Renal cortical epithelial cell (primary cell): ENCODE measurements at places on chromosomes 11 and 22. TPM values are rescaled to one million over a fixed set of nuclear protein-coding genes. Genes with fewer than 3 reads are reported as not detected.

GRCh38 chr11:61509043-61510029 is 787 bp downstream of the LRRC10B start:
- peak; percentile 42 for DNase-seq

POU2AF2 gene
- not detected in 2 replicates for total RNA-seq

LARGE2 gene
- total RNA-seq, result 0.40 and 1.2 TPM in 2 replicates

DNA sequence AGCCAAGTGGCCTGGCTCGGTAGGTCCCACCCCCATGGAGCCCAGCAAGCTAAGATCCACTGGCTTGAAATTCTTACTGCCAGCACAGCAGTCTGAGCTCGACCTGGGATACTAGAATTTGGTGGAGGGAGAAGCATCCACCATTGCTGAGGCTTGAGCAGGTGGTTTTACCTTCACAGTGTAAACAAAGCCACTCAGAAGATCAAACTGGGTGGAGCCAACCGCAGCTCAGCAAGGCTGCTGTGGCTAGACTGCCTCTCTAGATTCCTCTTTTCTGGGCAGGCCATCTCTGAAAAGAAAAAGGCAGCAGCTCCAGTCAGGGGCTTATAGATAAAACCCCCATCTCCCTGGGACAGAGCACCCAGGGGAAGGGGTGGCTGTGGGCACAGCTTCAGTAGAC is 22.3 kb upstream of the OR5B21 start:
- no peak for DNase-seq

GRCh38 chr11:122976734-122977469 is 4.7 kb downstream of the BSX start:
- no peak for DNase-seq

- peak; percentile 96 for DNase-seq
These were observed 76.5 kb upstream of the ARFGAP3 start for GRCh38 chr22:42933485-42934091.

GRCh38 chr11:110196241-110196754 is 100.1 kb downstream of the RDX start:
- DNase-seq, result peak; percentile 97

DNA sequence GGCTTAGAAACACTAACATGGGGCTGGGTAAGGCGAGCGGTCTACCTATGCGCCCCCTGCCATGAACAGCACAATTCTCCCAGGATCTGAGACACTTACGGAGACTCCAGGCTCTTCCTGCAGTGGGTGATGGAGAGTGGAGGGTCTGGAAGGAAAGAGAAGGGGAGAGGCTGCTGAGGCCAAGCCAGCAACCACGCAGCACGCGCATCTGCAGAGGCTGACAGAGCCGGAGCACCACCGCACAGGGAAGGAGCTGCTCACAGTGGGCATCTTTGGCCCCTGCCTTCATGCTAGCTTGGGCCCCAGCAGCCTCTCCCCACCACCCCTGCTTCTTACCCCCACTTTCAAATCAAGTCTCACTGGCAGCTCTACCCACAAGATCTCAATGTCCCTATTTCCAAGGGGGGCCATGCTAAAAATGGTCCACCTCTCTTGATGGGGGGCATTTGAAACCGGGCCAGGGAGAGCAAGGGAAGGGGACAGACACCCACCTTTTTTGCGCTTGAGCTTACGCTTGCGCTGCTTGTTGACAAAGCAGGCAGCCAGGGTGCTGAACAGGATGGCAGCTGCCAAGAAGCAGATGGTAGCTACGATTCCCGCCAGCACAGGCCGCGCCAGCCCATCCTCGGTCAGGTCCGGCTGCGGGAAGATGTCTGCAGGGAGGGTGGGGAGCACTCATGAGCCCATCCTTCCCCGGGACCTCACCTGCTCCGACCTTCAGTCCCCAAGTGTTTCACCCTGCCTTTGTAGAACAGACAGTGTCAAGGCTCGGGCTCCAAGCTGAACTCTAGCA is 34.5 kb downstream of the IGSF9B start:
- no peak for DNase-seq

DNA sequence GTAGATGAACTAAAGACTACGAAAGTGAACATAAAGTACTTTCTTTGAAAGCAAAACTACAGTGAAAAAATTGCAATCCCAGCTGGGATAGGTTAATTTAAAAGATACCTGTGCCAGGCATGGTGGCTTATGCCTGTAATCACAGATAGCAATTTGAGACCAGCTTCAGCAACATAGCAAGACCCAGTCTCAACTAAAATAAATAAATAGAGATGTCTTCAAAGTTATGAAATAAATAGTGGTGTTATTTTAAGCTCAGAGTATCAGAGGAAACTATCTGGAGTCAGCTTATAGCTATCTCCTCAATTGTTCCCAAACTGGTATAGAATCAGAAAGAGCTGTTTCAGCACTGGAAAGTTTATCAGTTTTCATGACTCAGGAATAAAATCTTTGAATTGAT is 17.3 kb upstream of the MMP13 start:
- no peak for DNase-seq

OR5L1 gene
- total RNA-seq, result not detected in 2 replicates

- peak; percentile 78 for DNase-seq
These were observed 46.4 kb downstream of the MCM5 start for GRCh38 chr22:35446365-35446764.

DNA sequence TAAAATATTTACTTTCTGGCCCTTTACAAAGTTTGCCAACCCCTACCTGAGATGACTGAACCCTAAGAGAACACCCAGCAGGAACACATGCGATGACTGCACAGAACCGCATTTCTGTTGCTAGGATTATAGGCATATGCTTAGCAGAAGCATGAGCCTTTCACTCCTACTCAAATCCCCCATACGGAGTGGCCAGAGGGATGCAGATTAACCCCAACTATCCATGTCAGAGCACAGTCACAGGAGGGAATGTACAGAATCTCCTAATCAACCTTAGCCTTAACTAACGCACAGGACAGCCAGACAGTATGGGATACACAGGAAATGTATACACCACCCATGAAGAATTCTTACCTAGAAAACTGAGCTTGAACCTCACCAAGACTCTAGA is 6.2 kb downstream of the HPS4 start:
- DNase-seq, result no peak

PLEKHB1 gene
- 3.5 and 4.2 TPM in 2 replicates for total RNA-seq

SERPING1 gene
- 4.2 and 61.4 TPM in 2 replicates for total RNA-seq

CRYBB3 gene
- not detected in 2 replicates for total RNA-seq

DNA sequence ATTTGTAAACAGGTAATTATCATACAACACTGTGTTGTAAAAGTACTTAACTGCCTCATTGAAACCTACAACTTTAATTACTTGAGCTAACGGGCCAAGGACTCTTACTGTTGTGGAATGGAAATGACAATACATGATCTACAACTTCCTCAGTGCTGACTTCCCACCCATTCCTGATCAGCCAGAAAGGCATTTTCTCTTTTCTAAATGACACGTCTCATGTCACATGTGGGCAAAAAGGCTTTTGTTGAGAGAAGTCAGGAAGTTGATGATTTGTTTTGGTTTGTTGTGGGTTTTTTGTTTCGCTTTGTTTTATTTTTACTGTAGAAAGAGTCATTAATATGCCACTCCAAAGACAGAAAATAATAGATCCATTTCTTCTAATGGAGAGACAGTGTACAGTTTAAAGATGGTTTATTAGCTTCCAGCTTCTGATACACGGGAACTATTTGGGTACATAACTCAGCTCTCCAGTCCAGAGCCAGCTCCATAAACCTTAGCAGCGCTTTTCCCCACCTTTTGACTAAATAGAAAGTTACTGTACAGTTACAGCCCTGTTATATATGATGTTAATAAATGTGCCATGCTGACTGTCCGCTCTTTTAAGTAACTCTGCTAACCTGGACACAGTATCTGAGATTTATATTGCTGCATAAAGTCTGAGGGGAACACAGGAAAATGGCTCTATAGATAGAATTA is 509.4 kb upstream of the API5 start:
- DNase-seq, result no peak

DNA sequence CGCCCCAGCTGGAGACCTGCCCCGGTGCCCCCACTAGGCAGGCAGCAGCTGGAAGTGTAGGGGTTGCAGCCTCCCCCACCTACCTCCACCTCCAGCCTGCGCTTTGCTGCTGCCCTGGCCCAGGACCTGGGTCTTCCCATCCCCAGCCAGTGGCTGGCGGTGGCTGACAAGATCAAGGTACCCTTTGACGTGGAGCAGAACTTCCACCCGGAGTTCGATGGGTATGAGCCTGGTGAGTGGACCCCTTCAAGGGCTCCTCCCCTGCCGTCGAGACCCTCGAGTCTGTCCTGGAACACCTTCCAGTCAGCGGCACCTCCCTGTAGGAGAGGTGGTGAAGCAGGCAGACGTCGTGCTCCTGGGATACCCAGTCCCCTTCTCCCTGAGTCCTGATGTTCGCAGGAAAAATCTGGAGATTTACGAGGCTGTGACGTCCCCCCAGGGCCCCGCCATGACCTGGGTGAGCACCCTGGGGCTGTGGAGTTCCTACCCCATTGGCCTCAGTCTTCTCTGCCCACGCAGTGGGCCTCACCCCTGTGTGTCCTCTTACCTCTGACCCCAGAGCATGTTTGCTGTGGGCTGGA is 4.4 kb downstream of the PGGHG start:
- no peak for DNase-seq

DLG2 gene
- total RNA-seq, result 0.85 TPM in 1 of 2 replicates, not detected in the other
